ENCODE measurements at places on chromosomes 2 and 18.

- DNase-seq = peak; percentile 43
Observed at GRCh38 chr2:222024932-222025880, 273.6 kb downstream of the PAX3 start.

- no peak for DNase-seq
Observed at GRCh38 chr2:128594953-128595677, 276.4 kb upstream of the HS6ST1 start.

DNA sequence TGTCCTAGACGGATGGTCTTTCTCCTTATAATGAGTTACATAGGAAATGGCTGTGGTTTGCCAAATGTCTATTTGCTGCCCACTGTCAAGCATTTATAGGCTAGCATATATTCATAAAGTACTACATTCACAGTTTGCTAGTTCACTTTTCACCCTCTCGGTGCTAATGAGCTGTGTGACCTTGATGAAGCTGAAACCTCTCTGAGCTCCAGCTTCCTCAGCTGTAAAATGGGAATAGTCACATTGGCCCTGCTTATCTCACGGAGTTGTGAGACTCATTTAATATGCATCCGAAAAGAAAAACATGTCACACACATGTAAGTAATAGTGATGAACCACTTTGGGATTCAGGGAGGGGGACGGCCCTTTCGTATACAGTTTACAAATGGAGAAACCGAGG is 17.0 kb downstream of the PRKCE start:
- DNase-seq = no peak

- DNase-seq = no peak
Observed at GRCh38 chr2:141569941-141570340, 560.9 kb downstream of the LRP1B start.

GRCh38 chr18:59428018-59428417 is 69.0 kb upstream of the LMAN1 start:
- no peak for DNase-seq

DNA sequence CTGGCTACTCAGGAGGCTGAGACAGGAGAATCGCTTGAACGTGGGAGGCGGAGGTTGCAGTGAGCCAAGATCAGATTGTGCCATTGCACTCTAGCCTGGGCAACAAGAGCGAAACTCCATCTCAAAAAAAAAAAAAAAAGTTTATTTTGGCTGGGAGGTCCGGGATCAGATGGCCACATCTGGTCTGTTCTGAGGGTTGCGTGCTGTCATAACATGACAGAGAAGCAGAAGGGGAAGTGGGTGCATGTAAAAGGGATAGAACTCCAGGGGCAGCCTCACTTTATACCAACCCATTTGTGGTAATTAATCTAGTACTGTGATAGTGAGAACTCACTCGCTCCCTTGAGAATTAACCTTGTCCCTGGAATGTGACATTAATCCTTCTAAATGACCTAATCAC is 101.2 kb downstream of the PTPN4 start:
- no peak for DNase-seq

GRCh38 chr2:199464606-199465352 is 7.0 kb upstream of the SATB2 start:
- DNase-seq = no peak

DNA sequence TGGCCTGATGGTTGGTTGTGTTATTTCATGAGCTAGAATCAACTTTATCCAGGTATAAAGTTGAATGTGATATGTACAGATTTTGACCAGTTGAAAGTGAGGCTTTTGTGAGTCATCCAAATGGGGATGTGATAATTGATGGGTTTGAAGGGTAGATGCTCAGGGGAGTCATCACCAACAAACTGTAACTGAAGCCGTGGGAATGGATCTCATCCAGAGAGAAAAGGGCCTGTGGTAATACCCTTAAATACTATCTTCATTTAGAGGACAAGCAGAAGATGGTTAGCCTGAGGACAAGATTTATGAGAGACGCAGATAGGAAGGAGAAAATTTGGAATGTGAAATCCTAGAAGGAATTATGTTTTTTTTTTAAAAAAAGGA is 90.5 kb upstream of the MYO3B start:
- no peak for DNase-seq

- DNase-seq = no peak
Observed at GRCh38 chr2:178202927-178203326, 8.6 kb downstream of the OSBPL6 start.

- no peak for DNase-seq
Observed at GRCh38 chr2:202120828-202121227, 47.8 kb downstream of the KIAA2012 start.

DNA sequence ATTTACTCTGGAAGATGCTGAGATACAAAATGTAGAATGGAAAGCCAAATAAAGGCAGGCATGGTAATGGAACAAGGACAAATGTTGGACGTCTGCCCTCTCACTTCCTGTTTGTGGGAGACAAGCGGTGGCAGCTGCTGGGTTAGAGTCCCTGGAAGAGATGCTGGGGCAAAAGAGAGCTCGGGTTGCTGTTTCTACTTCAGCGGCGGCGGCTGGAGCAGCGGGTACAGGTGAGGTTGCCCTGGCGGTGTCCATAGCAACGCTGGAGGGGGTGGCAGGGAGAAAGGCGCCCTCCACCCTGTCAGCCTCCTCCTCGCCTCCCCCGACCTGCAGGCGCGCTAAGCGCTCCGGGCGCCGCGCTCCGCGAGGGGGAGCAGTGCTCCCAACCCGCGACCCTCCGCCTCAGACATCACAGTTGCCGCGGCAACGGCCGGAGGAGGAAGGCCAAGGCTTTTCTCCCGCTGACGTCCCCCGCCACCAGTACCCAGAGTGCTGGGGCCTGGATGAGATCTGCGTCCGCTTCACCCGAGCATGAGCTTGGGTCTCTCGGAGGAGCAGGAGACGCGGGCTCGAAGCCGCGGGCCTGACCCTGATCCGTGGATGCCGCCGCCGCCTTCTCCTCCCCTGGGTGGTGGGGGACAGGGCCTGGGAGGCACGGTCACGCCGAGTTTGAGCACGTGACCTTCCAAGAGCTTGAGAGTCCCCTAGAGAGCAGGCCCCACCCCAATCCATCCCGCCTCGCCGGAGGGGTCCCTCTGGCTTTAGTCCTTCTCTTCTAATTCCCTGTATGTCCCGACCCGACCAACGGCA is 65.6 kb downstream of the NOL4 start:
- DNase-seq = peak; percentile 77

DNA sequence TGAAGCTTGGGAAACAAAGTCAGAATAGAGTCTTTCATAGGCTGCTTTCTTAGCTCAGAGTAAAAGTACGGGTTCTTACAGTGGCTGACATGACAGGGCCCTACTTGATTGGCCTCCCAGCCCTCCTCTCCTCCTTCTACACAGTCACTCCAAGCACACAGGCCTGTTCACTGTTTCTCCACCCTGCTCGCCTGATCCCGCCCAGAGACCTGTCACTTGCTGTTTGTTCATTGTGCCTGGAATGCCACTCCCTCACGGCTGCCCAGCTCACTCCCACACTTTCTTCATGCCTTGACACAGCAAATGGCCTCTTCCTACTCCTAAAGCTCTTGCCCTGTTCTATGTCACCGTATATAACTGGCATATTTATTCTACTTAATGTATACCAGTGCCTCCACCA is 104.8 kb downstream of the MAP4K4 start:
- DNase-seq = no peak

- DNase-seq = no peak
Observed at GRCh38 chr18:75828379-75828778, 400.9 kb upstream of the SMIM21 start.

GRCh38 chr2:168114040-168114439 is 133.4 kb downstream of the STK39 start:
- DNase-seq = no peak

GRCh38 chr2:17821535-17822444 is 5.5 kb downstream of the MSGN1 start:
- no peak for DNase-seq

DNA sequence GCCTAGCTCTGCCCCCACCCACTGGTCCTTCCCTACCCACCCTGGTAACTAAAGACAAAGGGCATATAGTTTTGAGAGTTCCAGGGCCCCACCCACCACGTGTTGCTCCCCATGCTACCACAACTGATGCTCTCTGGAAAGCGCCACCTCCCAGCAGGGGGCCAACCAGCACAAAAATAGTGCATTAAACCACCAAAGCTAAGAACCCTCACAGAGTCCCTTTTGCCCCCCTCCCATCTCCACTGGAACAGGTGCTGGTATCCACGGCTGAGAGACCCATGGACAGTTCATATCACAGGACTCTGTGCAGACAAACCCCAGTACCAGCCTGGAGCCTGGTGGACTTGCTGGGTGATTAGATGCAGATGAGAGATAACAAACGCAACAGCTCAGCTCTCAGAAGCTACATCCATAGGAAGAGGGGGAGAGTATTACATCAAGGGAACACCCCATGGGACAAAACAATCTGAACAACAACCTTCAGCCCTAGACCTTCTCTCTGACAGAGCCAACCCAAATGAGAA is 715.9 kb downstream of the NUP35 start:
- no peak for DNase-seq

- DNase-seq = no peak
Observed at GRCh38 chr2:19676770-19677169, 225.0 kb downstream of the TTC32 start.

DNA sequence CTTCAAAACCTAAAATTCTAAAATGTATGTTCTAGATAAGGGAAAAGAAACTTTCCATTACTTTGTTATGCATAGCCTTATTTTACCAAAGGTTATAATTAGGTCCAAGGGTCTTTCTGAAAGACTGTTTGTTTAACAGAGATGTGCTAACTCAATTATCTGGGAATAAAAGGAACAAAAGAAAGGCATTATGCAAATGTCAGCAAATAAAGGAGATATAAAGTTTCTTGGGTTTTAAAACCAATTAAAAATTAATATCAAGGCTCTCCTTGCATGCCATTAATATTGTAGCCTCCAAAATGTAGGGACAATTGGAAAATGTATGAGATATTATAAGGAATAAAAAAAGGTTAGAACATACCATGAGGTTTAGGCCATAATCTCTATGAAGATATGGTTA is 87.8 kb upstream of the DOCK10 start:
- DNase-seq = no peak

DNA sequence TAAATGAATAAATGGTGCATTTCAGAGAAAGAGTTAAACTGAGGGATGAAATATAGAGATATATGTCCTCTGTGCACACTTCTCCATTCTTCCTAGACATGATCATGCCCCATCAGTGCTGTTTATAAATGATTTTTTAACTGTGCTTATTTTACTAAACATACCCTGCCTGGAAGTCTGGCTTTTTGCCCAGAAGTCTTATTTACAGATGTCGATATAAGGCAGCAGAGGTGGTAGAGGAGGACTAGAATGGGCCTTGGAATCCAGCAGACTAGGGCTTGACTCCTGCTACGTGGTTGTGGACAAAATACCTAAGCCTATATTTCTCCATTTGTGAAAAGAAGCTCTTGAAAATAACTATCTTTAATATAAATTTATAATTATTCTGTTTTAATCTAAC is 355.5 kb downstream of the RAD51AP2 start:
- no peak for DNase-seq
